ENCODE measurements at places on chromosomes 3 and 15. TPM values are rescaled to one million over a fixed set of nuclear protein-coding genes. Genes with fewer than 3 reads are reported as not detected.

DNA sequence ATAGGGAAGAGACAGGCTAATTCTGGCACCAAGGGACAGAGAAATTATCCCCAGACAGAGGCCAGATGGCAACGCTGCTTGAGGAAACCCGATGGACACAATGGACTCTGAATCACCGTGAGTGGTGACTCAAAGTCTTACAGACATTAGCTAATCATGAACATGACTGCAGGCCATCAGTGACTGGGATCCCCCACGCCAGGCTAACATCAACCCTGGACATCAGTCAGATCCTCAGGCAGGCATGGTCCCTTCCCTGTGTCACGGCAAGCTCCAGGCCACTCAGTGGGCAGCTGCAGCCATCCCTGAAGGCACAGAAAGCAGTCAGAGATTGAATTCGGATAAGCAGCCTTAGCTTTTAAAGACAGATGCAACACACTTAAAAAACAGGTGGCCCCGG, 23.8 kb upstream of the OXTR start:
- peak; percentile 73 for DNase-seq

- no peak for DNase-seq
Observed at GRCh38 chr15:22944651-22945050, 35.5 kb downstream of the CYFIP1 start.

DNA sequence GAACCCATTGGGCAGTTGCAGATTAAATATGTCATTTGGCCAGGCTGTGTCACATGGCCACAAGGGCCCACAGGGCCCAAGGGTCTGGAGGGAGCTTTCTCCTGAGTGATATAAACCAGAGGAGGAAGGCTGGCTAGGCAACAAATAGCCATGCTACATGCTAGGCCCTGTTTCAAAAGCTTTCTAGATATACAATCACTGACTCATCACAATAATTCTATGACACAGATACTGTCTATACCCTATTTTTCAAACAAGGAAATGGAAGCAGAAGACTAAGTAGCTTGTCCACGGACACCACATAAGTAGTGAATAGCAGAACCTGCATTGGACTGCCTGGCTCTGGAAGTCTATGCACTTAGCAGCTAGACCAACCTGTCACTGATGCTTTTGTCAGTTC, 625.4 kb downstream of the NTRK3 start:
- DNase-seq = no peak

GRCh38 chr3:5227812-5228211, 40.3 kb downstream of the EDEM1 start:
- DNase-seq = no peak

DNA sequence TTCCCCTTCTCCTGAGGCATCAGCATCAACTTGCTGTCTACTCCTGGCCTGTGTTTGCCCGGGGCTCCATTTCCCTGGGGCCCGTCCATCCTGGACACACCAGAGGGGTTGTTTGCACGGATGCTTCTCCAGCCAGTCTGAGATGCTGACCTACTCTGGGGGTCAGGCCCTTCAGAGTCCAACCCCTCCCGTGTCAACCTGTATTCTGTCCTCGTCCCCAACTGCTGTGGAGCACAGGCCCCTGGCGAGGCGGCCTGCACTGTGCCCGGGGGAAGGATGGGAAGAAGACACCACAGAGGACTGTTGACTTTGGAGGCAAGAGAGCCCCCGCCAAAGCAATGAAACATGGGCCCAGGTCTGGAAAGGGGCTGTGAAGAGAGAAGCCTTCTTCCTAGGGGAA, 25.8 kb downstream of the ALS2CL start:
- DNase-seq = no peak

DNA sequence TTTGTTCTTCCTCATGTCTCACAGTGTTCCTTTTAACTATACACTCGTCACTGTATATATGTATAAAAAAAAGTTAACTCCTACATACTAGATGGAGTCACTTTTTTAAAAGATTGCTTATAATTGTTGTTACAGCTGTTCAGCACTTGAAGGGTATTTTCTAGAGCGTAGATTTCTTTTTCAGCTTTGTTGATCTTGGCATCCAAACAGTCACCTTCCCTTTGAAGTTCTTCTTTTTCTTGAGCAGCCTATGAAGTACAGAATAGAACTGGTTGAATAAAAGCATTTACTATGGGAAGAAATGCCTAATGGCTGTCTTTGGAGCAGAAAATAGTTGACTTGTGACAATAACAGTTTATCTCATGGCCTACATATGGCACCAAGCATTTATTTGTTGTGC, 17.8 kb downstream of the TTC14 start:
- no peak for DNase-seq

DNA sequence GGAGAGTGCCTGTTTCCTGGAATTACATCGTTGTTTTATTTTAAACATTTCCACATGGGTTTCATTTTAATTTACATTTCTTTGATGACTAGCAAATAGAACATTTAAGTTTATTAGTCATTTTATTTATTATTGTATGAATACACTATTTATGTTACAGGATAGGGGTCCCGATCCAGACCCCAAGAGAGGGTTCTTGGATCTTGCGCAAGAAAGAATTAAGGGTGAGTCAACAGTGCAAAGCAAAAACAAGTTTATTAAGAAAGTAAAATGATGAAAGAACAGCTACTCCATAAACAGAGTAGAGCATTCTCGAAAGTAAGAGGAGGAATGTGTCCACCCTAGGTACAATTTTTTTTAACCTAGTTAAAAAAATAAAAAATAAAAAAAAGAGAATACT, 539.5 kb downstream of the NAALADL2 start:
- DNase-seq = no peak

The FSTL1 gene
- 119 TPM for polyA plus RNA-seq

The RBPMS2 gene
- polyA plus RNA-seq = 8.7 TPM

The CPLX3 gene
- polyA plus RNA-seq = not detected

- no peak for DNase-seq
Observed at GRCh38 chr15:61216519-61216918, 12.6 kb downstream of the RORA start.

The AP4E1 gene
- polyA plus RNA-seq = 10.2 TPM

- DNase-seq = peak; percentile 80
Observed at GRCh38 chr15:72722071-72722696, 36.2 kb downstream of the BBS4 start.

- DNase-seq = no peak
Observed at GRCh38 chr3:162626172-162626571, 1129.6 kb downstream of the OTOL1 start.

The POPDC2 gene
- 0.54 TPM for polyA plus RNA-seq

DNA sequence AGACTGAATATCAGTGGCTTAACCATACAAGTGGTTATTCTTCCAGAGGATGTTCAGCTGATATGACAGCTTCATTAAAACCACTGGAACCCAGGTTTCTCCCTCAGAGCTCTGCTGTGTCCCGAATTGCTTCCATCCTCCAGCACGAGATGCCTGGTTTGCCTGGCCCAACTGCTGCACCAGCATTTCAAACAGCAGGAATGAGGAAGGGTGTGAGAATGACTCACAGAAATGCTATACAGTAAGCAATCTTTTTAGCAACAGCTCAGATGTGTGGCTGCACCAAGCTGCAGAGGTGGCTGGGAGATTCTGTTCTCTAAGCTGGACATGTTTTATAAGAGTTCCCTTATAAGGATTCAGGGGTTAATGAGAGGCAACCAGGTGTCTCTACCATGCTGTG, 271.0 kb downstream of the GABRG3 start:
- peak; percentile 8 for DNase-seq

DNA sequence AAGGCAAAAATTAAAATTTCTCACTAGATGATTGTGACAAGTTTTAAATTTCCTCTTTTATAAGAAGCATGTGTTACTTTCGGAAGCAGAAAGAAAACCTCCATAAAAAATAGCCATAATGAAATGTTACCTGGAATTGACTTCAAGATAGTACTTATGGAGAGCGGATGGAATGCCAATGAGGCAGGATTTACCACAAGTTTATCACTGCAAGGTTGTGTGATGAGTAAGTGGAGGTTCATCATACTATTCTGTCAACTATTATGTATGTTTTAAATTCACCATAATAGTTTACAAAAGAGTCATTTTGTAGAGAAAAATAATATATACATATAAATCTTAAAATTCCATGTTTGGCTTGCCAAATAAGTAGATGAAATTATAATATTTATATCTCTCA, 230.3 kb downstream of the SCAPER start:
- no peak for DNase-seq

DNA sequence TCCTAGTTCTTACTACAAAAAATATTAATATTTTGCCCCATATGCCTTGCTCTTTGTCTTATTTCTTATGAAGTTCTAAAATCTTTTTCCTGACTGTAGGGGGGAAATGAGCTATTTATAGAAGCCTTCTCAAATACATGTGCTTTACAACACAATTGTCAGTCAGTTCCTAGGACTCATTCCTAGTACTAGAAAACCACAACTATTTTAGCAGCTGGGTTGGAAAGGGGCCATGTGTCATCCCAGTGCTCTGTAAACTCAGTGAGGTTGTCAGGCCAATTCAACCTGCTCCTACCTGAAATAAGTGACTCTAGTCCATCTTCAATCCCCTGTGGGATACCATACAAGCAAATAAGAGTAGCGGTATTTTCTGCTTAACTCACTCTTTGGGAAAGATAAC, 153.8 kb downstream of the ULK4 start:
- no peak for DNase-seq

The EXOSC7 gene
- 59.1 TPM for polyA plus RNA-seq

DNA sequence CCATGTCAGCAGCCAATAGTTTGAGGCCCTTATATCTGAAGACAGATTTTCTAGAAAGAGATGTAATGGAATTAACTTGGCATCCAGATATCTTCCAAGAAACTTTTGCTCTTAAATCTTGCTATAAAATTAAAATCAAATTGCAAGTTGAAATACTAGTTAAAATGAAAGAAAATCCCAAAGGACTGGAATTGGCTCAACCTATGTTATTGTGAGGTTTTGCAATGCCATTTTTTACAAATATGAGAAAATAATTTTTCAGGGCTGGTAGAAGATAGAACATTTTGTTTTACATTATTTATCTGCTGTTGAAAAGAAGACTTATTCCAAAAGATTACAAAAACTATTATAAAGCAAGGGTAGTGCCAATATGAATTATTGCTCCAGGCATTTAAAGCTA, 92.2 kb upstream of the AGTR1 start:
- DNase-seq = no peak

- no peak for DNase-seq
Observed at GRCh38 chr3:113275929-113276750, 64.8 kb downstream of the BOC start.

The HESX1 gene
- polyA plus RNA-seq = 0.35 TPM

GRCh38 chr3:52366527-52366926, 50.4 kb downstream of the DNAH1 start:
- DNase-seq = no peak

DNA sequence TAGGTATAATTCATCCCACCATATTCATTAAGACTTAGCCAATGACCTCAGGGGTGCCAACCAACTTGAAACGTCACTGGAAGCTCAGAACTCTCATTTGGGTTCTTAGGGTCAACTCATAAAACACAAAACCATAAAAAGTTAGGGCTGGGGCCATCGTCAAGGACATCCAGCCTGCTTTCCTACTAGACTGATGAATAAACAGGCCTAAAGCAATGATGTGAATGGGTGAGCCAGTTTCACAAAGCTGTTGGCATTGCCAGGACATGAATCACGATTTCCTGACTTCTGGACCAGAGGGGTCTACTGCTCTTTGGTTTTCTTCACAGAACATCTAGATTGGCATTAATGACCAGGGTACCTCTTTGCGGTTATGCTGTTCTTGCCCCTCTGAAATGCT, 64.7 kb downstream of the EOMES start:
- no peak for DNase-seq

The ARRDC4 gene
- 0.15 TPM for polyA plus RNA-seq

DNA sequence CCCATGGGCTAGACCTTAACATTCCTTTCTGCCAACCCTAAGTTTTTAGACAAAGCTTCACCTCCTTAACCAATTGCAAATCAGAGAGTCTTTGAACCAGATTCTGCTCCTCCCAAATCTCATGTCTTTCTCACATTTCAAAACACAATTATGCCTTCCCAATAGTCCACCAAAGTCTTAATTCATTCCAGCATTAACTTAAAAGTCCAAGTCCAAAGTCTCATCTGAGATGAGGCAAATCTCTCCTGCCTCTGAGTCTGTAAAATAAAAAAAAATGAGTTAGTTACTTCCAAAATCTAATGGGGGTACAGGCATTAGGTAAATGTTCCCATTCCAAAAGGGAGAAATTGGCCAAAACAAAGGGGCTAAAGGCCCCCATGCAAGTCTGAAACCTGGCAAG, 43.8 kb upstream of the MYRIP start:
- no peak for DNase-seq

GRCh38 chr3:111787556-111788463, 71.3 kb upstream of the PHLDB2 start:
- no peak for DNase-seq

DNA sequence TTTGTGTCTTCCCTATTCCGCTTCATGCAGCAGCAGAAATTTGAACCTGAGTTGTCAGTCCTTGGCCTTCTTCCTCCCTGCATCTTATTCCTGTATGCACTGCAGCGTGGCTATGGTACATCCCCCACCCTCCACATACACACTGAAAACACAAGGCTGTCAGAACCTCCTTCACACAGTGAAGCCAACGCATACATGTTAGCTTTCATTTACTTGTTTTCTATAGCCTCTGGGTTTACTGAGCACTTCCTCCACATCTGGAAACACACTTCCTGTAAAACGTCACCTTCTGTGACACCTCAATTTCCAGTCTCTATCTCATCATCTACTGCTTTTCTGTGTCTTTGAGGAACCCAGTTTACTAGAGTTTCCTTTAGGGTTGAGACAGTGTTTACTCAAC, 47.0 kb downstream of the SUSD5 start:
- DNase-seq = no peak

The RARRES1 gene
- 8.5 TPM for polyA plus RNA-seq

DNA sequence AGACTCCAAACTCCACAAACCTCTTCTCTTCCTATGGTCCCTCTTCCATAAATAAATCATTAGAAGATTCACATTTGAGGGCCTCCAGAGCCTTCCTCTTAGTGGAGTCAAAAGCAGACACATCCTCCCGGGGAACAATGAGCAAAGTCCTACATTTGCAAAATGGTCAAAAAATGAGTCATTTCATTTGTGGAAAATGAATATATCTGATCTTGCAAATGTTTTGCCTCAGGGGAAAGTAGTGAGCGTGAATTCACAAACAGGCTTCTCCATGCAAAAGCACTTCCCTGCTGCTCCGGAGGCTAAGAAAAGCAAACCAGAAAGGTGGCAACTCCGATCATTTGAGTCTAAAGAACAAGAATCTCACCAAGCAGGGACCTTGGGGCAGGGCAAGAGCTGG, 86.7 kb upstream of the IQSEC1 start:
- no peak for DNase-seq

DNA sequence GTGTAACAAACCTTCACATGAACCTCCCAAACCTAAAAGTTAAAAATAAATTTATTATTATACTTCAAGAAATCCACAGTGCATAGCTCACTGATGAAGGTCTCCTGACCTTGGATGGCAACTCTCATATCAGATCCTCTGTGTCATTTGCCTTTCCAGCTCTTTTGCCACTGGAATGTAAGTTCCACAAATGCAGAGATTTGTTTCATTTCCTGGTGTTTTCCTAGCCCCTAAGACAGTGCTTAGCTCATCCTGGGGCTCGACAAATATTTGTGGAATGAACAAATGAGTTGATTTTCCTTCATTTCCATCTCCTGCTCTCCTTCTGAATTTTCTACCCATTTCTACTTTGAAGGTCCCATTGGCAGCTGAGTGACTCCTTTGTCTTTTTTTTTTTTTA, 56.0 kb downstream of the FRMD4B start:
- no peak for DNase-seq

GRCh38 chr3:175075269-175075668, 216.1 kb downstream of the NAALADL2 start:
- DNase-seq = no peak
